ENCODE measurements at places on chromosomes 2 and 18. TPM values are rescaled to one million over a fixed set of nuclear protein-coding genes. Genes with fewer than 3 reads are reported as not detected.
A peak's percentile ranks its signal among the peaks of the same experiment; 100 is the strongest.

The SOX11 gene
- 46.2 TPM for total RNA-seq

The TXNL4A gene
- 79.9 TPM for total RNA-seq

The DCDC2C gene
- not detected for total RNA-seq

The CHAC2 gene
- total RNA-seq, result 1.1 TPM

The ZC3H6 gene
- total RNA-seq, result 12.1 TPM

The STPG4 gene
- total RNA-seq, result not detected

The IL36G gene
- total RNA-seq, result not detected

The CNOT11 gene
- total RNA-seq, result 38.8 TPM

GRCh38 chr18:50797142-50797541 is 22.7 kb downstream of the MRO start:
- DNase-seq, result no peak

GRCh38 chr2:166074430-166074829 is 53.4 kb downstream of the SCN1A start:
- no peak for DNase-seq

DNA sequence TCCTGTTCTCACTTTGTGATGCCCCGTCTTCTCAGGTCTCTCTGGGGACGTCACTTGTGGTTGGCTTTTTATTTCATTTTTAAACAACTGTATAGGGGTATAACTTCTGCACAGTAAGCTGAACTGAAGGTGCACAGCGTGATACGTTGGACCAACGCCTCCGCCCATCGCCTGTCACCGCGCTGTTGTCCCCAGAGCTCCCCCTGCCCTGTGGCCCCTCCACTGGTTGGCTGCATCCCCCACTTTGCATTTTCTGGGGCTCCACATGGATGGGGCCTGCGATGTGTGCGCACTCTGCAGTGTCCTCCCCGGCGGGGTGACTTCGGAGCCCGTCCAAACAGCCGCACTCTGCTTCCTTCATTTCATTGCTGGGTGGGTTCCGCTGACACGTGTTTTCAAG is 14.3 kb downstream of the GPR35 start:
- no peak for DNase-seq

- DNase-seq, result no peak
Observed at GRCh38 chr2:32810909-32811495, 135.8 kb upstream of the LTBP1 start.

DNA sequence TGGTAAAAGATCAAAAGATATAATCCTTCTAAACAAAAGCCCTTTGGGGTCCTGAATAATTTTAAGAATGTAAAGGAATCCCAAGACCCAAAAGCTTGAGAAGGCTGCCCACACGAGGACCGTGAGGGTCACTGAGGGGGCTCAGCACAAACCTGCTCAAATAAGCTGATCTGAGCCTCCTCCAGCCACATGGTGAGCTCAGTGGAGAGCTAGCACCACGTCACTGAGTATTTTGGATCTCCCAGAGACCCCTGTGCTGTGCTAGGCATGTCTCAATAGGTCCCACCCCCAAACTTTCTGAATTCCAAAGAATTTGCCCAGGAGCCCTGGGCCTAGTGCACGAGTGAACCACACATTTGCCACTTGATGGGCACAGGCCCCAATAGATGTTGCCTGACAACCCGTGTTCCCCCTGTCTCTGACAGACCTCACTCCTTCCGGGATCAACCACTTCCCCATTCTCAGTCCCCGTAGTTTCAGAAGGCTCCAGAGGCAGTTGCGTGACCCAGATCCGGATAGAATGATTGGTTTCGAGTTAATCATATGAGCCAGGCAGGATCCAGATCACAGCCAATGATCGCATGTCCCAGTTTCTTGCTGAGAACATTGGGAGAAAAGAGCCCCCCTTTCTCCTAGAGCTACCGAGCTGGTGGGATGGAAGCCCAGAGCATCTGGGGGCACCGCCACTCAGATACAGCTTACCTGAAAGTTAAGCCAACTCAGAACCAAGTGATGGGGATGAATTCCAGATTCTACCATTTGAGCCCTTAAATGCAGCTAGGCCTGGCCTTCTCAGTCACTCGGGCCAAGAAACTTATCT is 203.8 kb downstream of the TNS1 start:
- peak; percentile 36 for DNase-seq

DNA sequence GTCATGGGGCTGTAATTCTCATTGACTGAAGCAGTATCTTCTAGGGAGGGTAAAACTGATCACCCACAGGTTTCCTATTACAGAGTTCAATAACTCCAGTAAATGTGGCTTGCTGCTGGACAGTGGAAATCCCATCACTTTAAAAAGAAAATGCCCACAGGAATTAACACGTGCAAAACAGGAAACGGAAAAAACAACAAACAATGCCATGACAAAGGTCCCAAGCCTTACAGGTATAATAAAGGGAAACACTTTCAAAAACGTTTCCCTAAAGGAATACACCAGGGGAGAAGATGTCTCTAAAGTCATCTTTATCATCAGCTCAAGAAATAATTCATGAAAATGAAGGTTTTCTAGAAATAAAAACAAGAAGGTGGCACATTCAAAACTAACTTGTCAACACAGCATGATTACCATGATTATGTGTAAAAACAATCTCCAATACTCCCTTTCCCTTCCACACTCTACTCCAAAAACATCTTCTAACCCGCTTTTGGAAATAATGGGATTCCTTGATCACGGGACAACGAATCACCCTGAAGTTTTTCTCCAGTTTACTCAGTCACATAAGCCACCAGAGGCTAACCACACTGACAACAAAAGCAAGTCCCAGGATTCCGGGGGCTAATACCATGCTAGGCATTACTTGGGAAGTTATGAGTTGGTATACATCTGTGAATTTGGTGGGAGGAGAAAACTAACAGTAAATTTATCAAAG is 167.9 kb downstream of the TCF4 start:
- DNase-seq, result no peak

DNA sequence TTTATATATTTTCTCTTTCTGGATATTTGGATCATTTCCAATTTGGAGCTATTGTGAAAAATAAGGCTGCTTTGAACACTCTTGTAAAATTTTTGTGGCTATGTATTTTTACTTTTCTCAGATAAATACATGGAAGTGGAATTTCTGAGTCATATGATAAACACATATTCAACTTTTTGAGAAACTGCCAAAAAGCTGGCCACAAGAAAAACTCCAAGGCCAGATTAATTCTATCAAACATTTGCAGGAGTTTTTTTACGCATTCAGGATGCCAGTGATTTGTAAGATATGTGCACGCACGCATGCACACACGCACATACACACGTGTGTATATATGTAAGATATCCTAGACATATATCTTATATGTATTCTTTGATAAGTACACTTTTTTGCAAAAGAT is 477.5 kb upstream of the SPHKAP start:
- DNase-seq, result no peak

- DNase-seq, result no peak
Observed at GRCh38 chr18:56200381-56200911, 437.9 kb downstream of the TXNL1 start.

DNA sequence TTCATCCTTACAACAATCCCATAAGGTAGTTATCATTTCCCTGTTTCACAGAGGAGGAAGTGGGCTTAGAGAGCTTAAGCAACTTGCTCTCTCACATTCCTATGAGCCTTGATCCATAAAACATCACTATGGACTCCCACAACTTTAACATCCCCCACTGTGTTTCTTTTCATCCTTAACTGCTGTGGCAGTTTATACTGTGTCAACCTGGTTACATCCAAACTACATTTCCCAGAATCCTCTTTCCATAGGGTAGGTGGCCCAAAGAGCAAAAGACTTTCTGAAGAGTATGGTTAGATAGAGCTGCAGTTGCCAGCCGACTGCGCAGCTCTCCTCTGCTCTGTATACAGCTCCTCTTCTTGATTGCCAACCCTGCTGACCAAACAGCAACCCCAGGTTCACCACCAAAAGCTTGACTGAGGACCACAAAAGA is 22.5 kb downstream of the MAP3K2 start:
- no peak for DNase-seq

DNA sequence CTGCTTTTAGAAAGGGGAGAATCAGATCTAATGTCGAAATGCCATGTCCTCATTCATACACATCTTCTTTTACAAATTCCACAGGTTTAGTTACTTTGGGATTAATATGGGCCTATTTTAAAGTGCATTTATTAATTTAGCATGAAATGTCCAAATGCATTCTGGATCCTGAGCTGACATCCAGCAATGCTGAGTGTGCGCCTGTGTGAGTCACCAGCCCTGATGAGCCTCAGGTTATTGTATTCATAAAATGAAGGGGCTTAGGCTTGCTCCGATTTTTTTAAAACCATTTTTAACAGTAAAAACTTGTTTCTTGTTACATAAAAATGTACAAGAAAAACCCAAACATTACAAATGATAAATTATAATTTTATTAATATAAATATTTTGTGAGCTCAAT is 94.1 kb downstream of the SH3YL1 start:
- DNase-seq, result no peak

DNA sequence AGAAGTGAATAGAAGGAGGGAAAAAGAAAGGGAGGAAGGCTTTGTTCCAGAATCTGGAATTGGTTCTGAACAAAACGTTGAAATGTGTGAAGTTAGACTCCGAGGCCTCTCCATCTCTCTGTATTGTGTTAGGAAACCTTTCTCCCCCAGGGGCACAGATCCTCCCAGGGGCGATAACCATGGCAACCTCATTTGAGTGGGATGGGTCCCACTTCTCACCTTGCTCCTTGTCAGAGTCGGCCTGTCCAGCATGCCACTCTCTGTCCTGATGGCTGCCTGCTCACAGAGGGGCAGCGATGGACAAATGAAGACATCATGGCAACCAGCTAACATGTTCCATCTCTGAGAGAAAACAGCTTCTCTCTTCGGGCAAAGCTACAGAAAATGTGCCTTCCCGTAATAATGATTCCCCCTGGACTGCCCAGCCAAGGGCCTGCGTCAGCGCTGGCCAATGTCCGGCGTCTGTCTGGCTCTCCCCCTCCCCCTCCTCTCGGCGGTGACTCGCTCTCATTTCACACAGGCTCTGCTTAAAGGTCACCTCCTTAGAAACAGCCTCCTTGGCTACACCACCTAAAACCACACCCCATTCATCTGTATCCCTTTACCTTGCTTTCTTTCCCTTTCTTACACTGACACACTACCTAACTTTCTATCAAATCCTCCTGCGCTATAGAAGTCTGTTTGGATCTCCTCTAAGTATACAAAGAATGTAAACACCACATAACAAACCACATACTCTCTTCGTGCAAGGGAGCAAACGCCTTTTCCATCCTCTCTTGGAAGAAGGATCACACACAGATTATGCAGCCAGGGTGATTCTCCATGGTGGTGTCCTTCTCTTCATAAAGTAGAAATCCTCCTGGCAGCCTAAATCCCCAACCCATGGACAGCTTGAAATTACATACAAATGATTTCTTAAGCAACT is 32.1 kb upstream of the TTC39C start:
- no peak for DNase-seq

- DNase-seq, result no peak
Observed at GRCh38 chr2:216994353-216994854, 134.5 kb upstream of the TNP1 start.

DNA sequence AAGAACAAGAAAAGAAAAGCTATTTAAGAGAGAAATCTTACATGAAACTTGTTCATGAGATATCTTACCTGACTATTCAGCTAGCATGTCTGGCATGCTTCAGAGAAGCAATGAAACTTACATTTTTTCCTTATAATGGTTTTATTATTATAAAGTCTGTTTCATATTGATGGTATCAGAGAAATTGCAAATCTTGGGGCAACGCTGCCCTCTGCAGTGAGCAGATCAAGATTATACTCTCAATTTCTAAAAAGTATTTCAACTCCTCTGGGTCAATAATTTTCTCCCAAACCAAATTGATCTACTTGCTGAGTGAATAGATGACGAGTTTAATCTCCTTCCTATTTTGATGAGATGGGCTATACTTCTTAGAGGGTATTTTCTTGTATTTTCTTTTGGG is 235.6 kb downstream of the NUP35 start:
- no peak for DNase-seq

DNA sequence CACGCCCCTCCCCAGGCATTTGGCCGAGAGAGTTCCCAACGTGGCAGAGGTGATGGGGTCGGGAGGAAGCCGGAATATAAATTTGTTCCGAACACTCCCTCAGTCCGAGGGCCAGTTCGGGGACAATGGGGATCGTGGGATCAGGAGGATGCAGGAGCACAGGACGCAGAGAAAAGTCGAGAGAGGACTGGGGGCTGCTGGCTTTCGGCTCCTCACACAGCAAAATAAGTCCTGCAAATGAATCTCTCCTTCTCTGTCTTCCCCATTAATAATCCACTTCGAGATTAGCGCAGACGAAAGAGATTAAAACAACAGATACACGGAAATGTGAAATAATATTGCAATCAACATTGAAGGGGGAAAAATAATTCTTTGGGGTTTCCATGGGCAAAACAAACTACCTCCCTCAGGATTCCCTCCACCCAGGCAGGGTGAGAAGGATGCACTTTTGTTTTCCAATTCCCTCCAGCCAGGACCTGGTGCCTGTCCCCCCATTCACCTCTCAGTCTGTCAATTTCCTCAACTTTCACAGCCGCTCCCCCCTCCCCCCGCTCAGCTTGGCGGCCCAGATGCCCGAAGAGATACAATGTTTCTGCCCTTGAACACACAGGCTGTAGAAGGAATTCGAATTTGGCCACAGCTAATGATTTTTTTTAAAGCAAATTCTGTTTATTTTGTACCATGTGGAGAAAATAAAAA is 3.1 kb upstream of the ZEB2 start:
- no peak for DNase-seq

GRCh38 chr2:73037947-73038585 is 33.4 kb downstream of the SFXN5 start:
- DNase-seq, result no peak
